ENCODE measurements at places on chromosomes 5 and 9.
A peak's percentile ranks its signal among the peaks of the same experiment; 100 is the strongest.

DNA sequence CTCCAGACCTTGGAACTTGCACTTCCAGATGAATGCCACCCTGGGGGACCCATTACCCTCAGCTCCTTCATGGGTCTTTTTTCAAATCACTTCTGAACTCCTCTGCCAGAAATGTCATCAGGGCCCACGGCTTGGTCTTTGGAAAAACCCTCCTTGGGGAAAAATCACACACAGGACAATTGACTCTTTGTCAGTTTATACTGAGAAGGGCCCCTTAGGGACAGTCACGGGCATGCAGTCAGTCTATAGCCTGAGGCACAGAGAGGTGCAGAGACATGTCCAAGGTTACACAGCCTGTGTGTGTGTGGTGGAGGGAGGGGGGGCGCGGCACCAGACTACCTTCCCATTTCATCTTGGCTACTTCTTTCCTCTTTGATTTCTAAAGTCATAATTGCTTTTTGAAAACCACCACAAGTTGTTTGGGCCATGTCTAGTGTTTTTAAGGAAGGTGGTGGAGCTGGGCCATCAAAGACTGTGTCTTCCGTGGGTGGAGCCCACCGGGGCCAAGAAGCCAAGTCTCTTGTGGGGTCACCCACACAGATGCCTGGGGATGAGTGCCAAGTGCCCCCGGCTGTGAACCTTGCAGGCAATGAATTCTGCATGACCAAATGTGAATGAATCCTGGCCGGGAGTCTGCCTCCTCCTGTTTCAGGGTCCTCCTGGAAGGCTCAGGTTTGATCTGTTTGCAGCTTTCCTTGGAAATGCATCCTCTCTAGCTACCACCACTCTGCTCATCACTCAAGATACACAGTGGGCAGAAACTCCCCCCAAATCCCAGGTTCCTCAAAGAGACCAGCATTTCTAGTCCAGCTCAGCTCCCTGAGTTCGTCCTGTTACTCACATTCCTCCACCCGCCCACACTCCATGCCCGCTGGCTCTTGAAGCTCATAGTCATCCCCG lies 200.1 kb upstream of the TBC1D2 start:
- H3K36me3 ChIP-seq = no peaks in the 10 kb centered on the region
- DNase-seq = no peak
- no peak overlapping the region for H3K27ac ChIP-seq
- H3K4me3 ChIP-seq = no peak overlapping the region

GRCh38 chr9:33081128-33081851 lies 4.8 kb upstream of the SMU1 start:
- no peak for DNase-seq
- H3K27me3 ChIP-seq = no peaks in the 10 kb centered on the region
- H3K27ac ChIP-seq = peak overlapping the region; percentile 83
- H3K36me3 ChIP-seq = no peaks in the 10 kb centered on the region
- H3K4me1 ChIP-seq = peaks cover 16% of the 10 kb centered on the region
- peak overlapping the region; percentile 23 for H3K4me3 ChIP-seq

- H3K36me3 ChIP-seq = no peaks in the 10 kb centered on the region
- no peak for DNase-seq
- H3K27me3 ChIP-seq = no peaks in the 10 kb centered on the region
- no peaks in the 10 kb centered on the region for H3K4me1 ChIP-seq
- H3K4me3 ChIP-seq = no peak overlapping the region
Measured at GRCh38 chr5:160923411-160923810, 71.4 kb upstream of the ATP10B start.

- peaks cover 11% of the 10 kb centered on the region for H3K27me3 ChIP-seq
- H3K4me3 ChIP-seq = no peak overlapping the region
- no peak for DNase-seq
- no peaks in the 10 kb centered on the region for H3K4me1 ChIP-seq
- H3K27ac ChIP-seq = no peak overlapping the region
Measured at GRCh38 chr5:133489632-133490031, 122.7 kb downstream of the FSTL4 start.

DNA sequence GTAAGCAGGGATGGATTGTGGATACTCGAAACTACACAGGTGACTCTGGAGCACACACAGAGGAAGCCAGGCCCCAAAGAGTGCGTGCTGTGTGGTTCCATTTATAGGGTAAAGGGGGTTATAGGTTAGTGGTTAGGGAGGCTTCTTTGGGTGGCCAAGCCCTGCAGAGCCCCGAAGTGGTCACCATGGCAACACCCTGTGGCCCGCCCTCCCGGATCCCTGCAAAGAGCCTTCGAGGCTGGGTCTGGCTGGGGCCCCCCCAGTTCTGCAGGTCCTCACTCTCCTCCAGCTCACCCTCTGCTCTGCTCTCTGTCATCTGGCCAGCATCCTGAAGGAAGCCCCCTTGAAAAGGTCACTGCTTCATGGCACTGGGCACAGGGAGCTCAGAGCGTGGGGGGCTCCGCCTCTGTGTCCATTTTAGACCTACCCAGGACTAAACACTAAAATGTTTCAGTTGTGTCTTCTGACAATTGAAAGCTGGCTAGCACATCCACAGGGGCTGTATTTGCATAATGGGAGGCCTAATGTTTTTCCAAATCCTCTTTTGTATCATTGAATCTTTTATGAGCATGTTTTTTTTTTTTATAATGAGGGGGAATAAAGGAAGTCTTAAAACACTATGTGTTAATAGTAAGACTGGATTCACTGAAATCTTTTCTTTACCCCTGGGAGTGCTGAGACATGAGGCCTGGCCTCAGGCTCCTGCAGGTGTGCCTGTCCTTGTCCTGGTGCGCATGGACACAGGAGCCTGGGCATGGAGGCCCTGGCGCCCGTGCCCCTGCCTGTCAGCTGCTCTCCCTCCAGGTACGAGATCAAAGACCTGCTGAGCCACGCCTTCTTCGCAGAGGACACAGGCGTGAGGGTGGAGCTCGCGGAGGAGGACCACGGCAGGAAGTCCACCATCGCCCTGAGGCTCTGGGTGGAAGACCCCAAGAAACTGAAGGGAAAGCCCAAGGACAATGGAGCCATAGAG lies 55.3 kb downstream of the WNK2 start:
- DNase-seq = no peak
- H3K36me3 ChIP-seq = no peaks in the 10 kb centered on the region
- no peaks in the 10 kb centered on the region for H3K4me1 ChIP-seq
- no peaks in the 10 kb centered on the region for H3K27me3 ChIP-seq

DNA sequence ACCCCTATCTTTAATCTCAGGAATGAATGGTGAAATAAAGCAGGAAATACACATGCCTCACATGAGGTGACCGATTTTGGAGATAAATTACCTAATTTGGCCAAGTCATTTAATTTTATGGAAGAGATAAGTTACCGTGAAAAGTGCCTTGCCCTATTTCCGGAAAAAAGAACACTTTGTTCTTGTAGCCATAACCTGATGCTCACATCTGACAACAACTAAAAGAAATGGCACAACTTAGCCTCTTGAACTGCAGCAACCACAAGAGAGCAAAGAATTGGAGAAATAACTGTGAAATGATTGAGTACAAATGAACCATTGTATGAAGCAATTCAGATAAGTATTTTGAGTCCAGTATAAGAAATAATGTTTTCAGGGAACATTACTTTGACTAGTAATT lies 628.1 kb upstream of the TYRP1 start:
- no peak overlapping the region for H3K27ac ChIP-seq
- H3K27me3 ChIP-seq = peaks cover 6% of the 10 kb centered on the region

- peak overlapping the region; percentile 9 for H3K4me3 ChIP-seq
- H3K27ac ChIP-seq = peak overlapping the region; percentile 81
- DNase-seq = no peak
- H3K36me3 ChIP-seq = no peaks in the 10 kb centered on the region
- peaks cover 36% of the 10 kb centered on the region for H3K4me1 ChIP-seq
- no peaks in the 10 kb centered on the region for H3K27me3 ChIP-seq
Measured at GRCh38 chr9:91193658-91194391, 167.9 kb downstream of the AUH start.
